ENCODE measurements at places on chromosomes 2 and 18. TPM values are rescaled to one million over a fixed set of nuclear protein-coding genes. Genes with fewer than 3 reads are reported as not detected.

DNA sequence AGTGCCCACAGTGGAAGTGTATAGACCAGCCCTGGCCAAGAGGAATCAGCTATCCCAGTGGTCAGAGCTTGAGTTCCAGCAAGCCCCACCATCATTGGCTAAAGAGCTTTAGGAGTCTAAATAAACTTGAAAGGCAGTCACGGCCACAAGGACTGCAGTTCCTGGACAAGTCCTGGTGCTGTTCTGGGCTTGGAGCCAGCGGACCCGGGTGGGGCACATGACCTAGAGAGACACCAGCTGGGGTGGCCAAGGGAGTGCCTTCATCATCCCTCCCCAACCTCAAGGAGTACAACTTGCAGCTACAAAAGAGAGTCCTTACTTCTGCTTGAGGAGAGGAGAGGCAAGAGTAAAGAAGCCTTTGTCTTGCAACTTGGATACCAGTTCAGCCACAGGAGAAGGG lies 439.8 kb upstream of the TMEFF2 start:
- DNase-seq: no peak

- DNase-seq: no peak
These were observed 55.2 kb downstream of the SH3BP4 start for GRCh38 chr2:235006986-235007385.

DNA sequence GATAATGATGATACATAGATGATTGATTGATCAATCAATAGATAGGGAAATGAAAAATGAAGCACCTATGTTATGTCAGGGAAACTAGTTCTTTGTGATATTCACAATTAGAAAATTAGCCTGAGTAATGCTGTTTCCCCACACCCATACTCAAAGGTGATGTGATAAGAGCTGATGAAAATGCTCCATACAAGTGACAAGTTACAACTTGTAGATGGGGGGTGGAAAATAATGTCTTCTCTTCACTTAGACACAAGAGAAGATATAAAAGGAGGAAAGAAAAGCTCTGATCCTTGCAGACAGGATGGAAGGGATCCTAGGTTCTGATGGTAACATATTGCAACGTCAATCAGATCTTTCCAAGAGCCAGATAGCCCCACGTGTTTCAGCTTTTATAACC lies 365.9 kb downstream of the AKAIN1 start:
- DNase-seq: no peak

GRCh38 chr18:3447068-3447894 lies 2.7 kb upstream of the TGIF1 start:
- no peak for DNase-seq

Gene KRCC1
- 11.5 TPM for total RNA-seq

DNA sequence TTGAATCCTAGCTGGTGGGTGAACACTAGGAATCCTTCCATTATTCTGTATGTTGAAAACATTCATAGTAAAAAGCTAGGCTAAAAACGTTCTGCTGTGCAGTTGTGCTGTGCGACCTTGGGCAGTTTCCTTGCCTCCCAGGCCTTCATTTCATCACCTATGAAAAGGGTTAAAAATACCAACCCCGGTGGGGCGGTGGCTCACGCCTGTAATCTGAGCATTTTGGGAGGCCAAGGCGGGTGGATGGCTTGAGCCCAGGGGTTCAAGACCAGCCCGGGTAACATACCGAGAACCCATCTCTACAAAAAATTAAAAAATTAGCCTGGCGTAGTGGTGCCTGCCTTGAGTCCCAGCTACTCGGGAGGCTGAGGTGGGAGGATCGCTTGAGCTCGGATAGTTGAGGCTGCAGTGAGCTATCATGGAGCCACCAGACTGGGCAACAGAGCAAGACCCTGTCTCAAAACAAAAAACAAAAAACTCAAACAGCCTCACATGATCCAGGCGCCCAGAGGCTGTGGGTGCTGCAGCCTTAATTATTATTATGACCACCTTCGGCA lies 2.9 kb upstream of the RRM2 start:
- DNase-seq: no peak

- no peak for DNase-seq
These were observed 49.7 kb downstream of the PXDN start for GRCh38 chr2:1694371-1695271.

Gene GCG
- total RNA-seq: not detected

DNA sequence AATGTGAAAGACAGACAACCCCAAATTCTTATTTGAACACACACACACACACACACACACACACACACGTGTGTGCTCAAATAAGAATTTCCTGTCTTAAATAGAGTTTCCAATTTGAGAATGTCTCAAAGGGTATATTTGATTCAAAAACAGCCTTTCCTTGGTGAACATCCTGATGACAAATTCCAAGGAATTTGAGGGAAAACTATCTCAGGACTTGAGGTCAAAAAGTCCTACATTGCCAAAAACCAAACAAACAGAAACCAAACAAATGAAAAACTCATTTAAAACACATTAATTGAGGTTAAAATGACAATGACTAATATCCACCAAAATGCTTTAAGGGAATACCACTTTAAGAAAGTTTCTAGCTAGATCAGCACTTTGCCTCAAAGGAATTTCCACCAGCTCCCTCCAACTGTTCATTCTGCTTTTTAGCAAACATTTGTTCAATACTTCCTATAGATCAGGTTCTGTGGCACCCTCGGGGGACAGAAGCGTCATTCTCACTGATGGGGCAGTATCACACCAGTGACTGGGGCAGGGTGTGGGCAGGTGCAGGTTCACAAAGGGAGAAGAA lies 232.1 kb upstream of the TRIB2 start:
- DNase-seq: no peak

Data from cerebellum (tissue), 4 donors.